IMR-90 (cell line): ENCODE measurements at places on chromosomes 5 and 9.

DNA sequence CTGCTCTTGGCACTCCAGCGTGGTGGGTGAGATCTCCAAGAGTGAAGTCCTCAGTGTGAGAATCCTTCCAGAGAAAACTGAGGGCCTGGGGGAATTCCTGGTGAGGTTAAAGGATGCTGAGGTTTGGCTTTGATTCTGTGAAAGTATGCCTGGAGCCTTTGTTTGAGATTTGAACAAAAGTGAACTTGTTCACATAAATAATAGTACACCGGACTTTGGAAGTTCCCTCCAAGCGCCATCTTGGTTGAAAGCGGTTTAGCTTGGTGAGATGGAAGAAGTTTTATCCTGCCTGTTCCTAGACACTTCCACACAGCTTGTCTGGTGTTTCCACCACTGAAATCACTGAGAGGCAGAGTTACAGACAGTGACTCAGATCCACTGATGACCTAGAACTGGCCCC, 286.4 kb downstream of the NTRK2 start:
- no peak for DNase-seq

GRCh38 chr9:1747417-1747967, 267.7 kb upstream of the SMARCA2 start:
- DNase-seq = no peak

GRCh38 chr5:5126444-5126843, 13.7 kb upstream of the ADAMTS16 start:
- DNase-seq = no peak

DNA sequence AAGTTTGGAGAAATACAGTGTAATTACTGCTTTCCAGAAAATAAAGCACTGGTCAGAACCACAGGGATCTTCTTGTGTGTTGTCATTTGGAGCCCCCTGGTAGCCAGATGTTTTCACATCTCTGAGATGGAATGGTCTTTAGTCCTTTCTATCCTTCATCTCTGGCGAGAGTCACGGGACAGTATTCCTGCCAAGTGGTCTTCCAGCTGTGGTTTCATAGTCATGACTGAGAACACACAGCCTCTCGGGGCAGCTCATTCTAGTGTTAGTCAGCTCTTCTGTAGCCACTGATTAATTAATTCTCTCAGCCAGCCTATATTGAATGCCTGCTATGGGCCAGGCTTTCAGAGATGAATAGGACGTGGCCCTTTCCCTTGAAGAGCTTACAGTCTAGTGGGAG, 34.1 kb downstream of the HMGXB3 start:
- DNase-seq = peak; percentile 90

DNA sequence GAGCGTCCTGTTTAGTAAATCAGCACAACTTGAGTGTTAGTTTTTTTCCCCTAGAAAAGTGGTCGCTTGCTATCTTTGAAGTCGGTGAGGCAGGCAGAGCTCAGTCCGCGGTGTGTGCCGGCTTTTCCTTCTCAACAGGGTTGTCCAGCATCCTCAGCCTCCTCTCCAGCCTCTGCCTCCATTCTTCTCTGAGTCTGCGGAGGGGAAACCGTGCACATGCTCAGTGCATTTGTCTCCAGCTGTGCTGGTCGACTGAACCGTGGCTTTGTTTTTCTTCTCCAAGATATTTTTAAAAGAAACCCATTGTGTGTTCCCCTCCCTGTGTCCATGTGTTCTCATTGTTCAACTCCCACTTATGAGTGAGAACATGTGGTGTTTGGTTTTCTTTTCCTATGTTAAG, 25.3 kb downstream of the FAM240B start:
- no peak for DNase-seq

GRCh38 chr9:101028346-101029314, at the start of gene PLPPR1:
PLPPR1 (plus strand) TSS chr9:101028727.
- peak; percentile 3 for DNase-seq

GRCh38 chr5:75214928-75215327, 21.8 kb downstream of the ANKRD31 start:
- no peak for DNase-seq

DNA sequence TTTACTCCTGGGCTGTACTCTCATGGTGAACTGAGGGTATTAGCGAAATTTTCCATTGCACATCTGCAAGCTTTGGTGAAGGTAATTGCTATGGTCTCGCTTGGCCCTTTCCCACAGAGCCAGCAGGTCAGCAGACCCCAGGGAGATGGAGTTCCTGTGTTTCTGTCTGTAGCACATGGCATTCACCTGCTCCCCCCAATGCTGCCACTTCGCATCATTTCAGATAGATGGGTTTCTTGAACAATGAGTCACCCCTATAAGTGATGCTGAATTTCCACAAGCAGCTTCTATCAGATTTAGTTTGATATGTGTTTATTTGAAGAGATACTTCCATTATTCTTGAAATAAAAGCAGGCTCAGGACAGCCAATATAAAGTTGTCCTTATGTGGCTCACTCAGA, 117.8 kb downstream of the ERCC6L2 start:
- DNase-seq = no peak

- DNase-seq = peak; percentile 18
These were observed 139.8 kb upstream of the EDIL3 start for GRCh38 chr5:84524491-84524890.

DNA sequence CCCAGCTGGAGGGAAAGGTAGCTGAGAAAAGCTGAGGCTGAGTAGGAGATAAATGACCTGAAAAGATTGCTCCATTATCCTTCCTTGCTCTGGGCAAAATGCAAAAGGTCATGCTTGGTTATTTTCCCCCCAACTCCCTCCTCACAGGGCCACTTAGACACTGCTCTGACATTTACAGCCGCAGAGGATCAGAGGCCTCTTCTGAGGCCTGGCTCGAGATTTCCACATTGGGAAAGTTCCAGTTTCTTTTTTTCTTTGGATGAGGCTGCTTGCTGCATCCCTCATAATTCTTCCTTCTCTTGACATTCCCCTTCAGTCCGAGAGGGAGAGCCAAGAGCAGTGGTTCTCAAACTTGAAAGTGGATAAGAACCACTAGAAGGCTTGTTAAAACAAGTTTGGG, 60.1 kb upstream of the HSPA9 start:
- DNase-seq = peak; percentile 29

GRCh38 chr5:40585537-40586267, 94.0 kb upstream of the PTGER4 start:
- no peak for DNase-seq

DNA sequence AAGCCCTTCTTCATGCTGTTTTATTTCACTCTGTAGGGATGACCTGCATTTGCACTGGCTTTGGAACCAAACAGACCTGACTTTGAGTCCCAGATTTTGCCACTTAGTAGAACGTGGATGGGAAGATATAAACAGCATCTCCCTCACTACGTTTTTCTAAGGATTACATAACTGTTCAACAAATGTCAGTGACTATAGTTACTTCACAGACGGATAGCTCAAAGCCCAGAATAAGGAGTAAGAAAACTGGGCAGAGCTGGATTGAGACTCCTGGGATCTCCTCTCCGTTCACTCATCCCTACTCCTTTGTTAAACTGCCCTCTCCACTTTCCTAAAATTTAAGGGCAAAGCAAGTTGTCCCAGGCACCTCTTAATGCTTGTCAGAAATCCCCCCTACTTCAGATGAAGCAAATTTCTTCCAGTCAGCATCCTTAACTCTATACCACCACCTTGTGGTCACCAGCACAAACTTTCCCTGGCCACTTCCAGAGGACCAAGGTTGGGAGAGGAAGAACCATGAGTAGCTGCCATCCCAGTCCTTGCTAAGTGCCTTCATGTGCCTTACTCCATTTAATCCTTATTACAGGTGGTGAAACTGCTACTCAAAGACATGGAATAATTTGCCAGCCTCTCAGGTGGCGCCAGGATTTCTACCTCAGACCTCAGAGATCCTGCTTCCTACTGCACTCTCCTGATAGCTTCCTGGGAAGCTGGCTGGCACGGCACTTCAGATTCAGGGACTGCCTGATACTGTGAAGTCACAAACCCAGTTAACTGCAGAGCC, 38.4 kb downstream of the EGR1 start:
- DNase-seq = peak; percentile 75

DNA sequence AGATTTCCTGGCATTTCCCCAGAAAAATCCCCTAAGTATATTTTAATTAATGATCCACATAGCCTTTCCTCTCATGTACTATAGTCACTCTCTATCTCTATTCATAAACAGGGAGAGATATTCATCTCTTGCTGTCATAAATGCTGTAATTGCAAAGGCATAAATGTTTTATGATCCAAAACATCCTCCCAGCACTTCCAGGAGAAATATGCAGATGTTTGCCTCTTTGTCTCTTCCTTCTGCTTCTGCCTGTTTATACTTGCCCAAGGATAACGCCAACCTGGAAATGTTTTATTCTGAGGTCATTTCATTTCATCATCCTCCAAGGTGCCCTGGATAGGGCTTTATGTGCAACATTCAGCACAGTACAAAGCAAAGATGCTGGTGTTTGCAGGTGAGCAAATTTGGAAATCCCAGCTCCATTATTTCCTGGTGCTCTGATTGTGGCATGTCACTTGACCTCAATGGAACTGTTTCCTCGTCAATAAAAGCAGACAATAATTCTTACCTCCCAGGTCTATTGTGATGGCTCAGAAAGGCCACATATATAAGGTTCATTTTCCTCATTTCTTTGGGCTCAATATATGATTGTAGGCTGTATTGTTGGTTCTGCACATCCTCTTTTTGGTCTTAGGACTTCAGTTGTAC, 6.9 kb downstream of the TNFSF15 start:
- no peak for DNase-seq

- peak; percentile 96 for DNase-seq
These were observed 221.3 kb upstream of the TAS2R1 start for GRCh38 chr5:9851458-9851857.
